ENCODE measurements at places on chromosomes 13 and 19.

GRCh38 chr13:41408121-41408520 is 49.2 kb upstream of the RGCC start:
- DNase-seq, result no peak

DNA sequence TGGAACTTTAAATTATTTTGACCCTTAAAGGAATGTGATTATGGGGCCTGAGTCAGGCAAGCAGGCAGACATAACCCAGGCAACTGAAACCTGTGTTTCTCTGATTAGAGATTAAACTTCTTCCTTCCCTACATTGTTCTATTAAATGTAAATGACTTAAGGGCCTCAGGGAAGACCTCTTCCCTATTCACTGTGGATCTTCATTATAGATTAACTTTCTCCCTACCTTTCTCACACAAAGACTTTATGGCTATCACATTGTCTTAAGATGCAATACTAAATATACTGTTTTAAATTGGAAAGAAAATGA is 8.8 kb upstream of the METTL21C start:
- DNase-seq, result no peak

GRCh38 chr19:53311044-53311443 is 22.5 kb upstream of the ZNF845 start:
- DNase-seq, result no peak

DNA sequence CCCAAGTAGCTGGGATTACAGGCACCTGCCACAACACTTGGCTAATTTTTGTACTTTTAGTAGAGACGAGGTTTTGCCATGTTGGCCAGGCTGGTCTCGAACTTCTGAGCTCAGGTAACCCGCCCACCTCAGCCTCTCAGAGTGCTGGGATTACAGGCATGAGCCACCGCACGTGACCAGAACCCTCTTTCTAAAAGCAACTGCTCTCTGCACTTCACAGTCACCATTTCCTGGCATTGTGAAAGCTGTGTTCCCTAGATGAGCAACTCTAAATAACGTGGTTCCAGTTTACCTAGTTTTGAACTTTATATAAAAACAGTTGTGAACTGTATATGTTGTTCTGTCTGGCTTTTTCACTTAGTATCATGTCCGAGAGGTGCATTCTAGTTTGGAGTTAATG is 152.9 kb downstream of the SIPA1L3 start:
- no peak for DNase-seq

DNA sequence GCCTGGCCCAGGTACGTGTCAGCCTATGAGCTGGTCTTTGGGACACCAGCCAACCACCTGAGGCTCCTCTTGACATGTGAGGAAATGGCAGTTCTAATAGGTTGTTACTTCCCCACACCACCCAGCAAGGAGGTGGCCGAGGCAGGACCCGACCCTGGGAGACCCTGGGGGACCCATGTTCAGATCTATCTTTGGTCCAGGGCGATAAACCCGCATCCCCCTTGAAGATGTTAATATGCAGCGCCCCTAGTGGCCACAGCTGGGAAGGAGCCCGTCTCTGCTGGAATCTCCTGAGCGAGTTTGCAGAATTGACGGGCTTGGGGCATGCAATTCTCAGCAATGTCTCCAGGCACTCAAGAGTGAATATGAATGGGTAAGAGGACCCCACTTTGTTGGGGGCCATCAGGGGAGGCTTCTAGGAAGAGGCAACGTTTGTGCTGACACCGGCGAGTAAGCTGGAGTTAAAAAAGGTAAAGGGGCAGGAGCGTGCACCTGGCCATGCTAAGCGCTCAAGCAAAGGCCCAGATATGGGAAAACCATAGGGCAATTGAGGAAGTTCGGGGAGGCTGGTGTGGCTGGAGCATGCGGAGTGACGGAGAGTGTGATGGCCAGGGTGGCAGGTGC is 1.5 kb upstream of the MYO1F start:
- DNase-seq, result no peak

- no peak for DNase-seq
Measured at GRCh38 chr13:46799139-46799538, 2.2 kb upstream of the ESD start.

GRCh38 chr13:111572956-111573761 is 252.7 kb downstream of the TEX29 start:
- peak; percentile 90 for DNase-seq

- no peak for DNase-seq
Measured at GRCh38 chr13:51912511-51913225, 50.9 kb downstream of the CCDC70 start.

DNA sequence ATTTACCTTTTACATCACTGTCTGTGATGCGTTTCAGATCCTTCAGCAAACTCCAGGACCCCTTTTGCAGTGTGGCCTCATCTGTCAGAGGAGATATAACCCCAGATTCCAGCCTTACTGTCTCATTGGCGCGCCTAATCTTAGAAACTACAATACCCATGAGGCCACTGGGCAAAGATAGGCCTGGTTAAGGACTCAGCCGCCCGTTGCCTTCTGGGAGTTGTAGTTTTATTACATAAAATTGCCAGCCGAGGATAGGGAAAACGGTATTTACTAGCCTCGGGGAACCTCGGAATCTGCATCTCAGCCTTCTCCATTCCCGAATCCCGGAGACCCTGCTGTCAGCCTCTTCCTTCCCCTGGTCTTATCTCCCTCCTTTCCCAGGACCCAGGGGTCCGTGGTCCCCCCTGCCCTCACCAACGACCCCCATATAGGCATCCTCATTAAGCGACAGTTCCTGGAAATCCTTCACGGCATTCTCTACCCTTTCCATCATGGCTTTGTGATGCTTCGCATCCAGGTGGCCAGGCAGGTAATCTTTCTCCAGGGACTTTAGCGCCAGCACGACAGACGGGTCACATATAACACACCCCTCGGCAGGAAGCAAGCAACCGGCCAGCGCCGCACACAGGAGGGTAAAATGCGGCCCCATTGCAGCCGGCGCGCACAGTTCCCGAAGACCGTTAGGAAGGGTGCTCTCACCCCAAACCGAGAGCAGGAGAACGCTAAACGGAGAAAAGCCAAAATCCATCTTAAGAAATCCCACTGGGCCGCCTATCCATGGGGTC is 1.3 kb downstream of the IZUMO1 start:
- no peak for DNase-seq

GRCh38 chr13:96273196-96273595 is 183.3 kb downstream of the HS6ST3 start:
- no peak for DNase-seq

GRCh38 chr19:44643605-44644401 is at the start of gene PVR:
TSS of gene PVR (plus strand) at chr19:44643910. CDS start at chr19:44644097, 187 bp downstream.
- DNase-seq, result no peak

- no peak for DNase-seq
Measured at GRCh38 chr13:46267166-46267565, 55.4 kb downstream of the LRRC63 start.

DNA sequence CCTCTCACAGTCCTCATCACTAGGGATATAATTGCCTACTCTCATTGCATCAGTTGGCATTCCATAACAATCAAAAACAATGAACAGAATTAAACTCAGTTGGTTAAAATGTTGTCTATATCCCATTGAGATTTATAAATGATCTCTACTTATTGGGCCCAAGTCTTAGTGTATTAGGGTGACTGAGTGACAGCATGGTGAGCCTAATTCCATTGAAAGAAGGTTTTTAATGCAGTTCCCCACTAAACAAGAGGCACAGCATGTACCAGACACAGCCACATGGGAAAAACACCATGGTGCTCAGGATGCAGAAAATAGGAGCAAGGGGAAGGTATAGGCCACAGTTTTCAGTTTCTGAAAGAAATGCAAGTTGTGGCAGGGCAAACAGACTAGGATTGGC is 208.4 kb downstream of the RFC3 start:
- no peak for DNase-seq

- no peak for DNase-seq
Measured at GRCh38 chr13:48580896-48581295, 48.0 kb upstream of the RCBTB2 start.

DNA sequence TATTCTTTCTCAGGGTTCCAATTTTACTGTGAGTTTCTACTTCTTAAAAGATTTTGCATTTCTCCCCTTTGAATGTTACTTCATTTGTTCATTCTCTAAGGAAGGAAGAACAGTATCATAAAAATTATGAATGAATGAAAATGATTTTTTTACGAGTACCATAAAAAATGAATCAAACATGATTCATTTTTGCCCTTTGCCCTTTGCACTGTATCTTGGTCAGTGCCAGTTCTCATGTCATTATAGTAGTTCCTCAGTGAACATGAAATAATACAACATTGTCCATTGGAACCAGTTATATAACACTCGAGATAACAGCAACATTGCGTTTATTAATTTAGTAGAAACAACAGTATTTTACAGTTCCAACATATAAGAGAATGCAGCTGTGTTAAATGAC is 28.8 kb downstream of the FLT1 start:
- no peak for DNase-seq

DNA sequence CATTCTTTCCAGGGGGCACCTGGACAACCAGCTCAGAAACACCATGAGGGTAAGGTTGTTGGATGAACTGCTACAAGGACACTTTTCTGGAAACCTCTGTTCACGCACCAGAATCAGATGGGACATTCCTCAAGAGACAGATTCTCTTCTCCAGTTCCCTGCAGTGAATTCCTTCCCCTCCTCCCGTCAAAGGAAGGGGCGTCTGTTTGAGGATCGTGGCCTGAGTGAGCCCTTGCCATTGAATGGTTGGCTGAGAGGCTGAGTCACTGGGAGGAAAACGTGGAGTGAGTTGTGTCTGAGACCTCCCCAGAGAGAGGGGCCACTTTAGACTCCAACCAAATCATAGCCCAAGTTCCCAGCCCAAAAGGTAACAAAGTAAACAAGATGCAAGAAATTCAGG is 79.4 kb upstream of the ZNF507 start:
- DNase-seq, result no peak

DNA sequence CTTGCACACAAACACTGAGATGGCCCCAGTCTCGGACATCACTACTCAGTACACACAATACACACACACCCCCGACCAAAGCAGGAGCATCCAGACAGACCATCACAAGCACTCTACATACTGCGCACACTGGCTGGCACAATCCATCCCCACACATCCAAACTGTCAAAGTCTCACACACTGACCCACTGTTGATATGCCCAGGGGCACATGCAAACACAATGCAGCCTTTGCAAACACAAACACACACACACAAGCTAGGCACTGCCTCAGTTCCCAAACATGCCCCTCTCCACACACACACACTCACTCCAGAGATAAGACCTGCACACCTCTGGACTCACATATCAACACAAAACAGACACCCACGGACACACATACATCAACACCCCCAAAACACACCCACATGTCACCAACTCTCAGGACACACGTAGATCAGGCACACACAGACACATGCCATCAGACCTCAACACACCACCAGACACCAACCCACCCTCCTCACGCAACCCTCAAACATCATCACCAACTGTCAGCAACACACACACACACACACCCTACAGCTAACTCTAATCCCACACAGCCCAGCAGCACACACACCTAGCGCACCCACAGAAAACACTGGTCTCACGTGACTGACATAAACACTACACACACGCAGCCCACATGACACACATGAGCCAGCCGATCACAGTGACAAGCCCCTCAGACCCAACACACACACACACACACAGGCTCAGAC is 1.9 kb downstream of the BBC3 start:
- no peak for DNase-seq

- no peak for DNase-seq
Measured at GRCh38 chr13:43363156-43363953, 340.0 kb downstream of the DNAJC15 start.

GRCh38 chr19:29504454-29504853 is 21.3 kb upstream of the VSTM2B start:
- no peak for DNase-seq

GRCh38 chr13:31046711-31047279 is 114.3 kb downstream of the TEX26 start:
- peak; percentile 38 for DNase-seq

DNA sequence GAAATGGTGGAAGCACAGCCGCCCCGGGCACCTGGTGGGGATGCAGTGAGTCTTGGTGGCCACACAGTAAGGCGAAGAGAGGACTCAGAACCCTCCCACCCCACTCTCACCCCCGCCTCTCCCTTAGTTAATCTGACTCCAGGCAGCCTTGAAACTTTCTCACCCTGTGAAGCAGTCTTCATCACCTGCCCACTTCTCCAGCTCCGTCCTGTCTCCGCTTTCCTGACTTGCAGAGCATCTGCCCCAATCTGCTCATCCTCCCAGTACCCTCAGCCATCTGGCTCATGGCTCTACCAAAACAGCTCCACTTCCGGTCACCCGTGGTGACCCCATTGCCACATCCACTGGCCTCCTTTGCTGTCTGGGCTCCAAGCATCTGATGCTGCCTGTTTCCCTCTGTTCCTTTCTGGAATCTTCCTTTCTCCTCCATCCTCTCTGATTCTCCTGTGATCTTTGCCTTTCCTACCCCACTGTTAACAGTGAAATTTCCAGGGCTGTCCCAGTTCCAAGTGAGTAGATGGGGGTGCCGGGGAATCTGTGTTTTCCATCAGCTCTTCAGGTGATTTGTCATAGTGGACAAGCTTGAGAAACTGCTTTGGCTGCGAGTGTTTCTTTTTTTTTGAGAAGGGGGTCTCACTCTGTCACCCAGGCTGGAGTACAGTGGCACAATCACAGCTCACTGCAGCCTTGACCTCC is 4.3 kb downstream of the USF2 start:
- DNase-seq, result no peak

GRCh38 chr19:10374931-10375330 is 5.4 kb downstream of the TYK2 start:
- DNase-seq, result no peak
